ENCODE measurements at places on chromosomes 7 and 10.

GRCh38 chr7:135710417-135711138 is 17.4 kb downstream of the SLC13A4 start:
- peak; percentile 37 for DNase-seq
- no peak overlapping the region for H3K27ac ChIP-seq
- H3K27me3 ChIP-seq: no peaks in the 10 kb centered on the region
- no peak overlapping the region for H3K4me3 ChIP-seq

GRCh38 chr7:37349979-37350590 is 98.6 kb downstream of the ELMO1 start:
- DNase-seq: no peak
- peaks cover 15% of the 10 kb centered on the region for H3K36me3 ChIP-seq
- peak overlapping the region; percentile 52 for H3K27ac ChIP-seq

DNA sequence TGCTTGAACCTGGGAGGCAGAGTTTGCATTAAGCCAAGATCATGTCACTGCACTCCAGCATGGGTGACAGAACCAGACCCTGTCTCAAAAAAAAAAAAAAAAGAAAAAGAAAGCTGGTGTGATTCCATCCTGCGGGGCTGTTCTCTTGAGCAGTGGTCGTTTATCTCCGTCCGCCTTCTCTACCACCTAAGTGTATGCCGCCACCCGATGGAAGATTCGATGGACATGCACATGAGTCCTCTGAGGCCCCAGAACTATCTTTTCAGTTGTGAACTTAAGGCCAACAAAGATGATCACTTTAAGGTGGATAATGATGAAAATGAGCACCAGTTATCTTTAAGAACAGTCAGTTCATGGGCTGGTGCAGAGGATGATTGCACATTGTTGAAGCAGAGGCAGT is 65.7 kb downstream of the ABRAXAS2 start:
- H3K27me3 ChIP-seq: no peaks in the 10 kb centered on the region
- no peak for DNase-seq
- no peaks in the 10 kb centered on the region for H3K36me3 ChIP-seq
- H3K27ac ChIP-seq: no peak overlapping the region
- no peak overlapping the region for H3K4me3 ChIP-seq

GRCh38 chr10:35572583-35572982 is 32.6 kb upstream of the GJD4 start:
- no peaks in the 10 kb centered on the region for H3K4me1 ChIP-seq
- no peak overlapping the region for H3K4me3 ChIP-seq
- H3K27ac ChIP-seq: no peak overlapping the region

- H3K4me3 ChIP-seq: no peak overlapping the region
- H3K27me3 ChIP-seq: no peaks in the 10 kb centered on the region
- peaks cover 28% of the 10 kb centered on the region for H3K4me1 ChIP-seq
These were observed 132.6 kb downstream of the CAMK1D start for GRCh38 chr10:12481924-12482323.
